GM19239 (cell line): ENCODE measurements at places on chromosomes 6 and 20.
A peak's percentile ranks its signal among the peaks of the same experiment; 100 is the strongest.

- DNase-seq: peak; percentile 38
Measured at GRCh38 chr20:52191916-52192718, 538 bp upstream of the ZFP64 start.

GRCh38 chr20:5674176-5674660 is 76.0 kb upstream of the SHLD1 start:
- DNase-seq: no peak

DNA sequence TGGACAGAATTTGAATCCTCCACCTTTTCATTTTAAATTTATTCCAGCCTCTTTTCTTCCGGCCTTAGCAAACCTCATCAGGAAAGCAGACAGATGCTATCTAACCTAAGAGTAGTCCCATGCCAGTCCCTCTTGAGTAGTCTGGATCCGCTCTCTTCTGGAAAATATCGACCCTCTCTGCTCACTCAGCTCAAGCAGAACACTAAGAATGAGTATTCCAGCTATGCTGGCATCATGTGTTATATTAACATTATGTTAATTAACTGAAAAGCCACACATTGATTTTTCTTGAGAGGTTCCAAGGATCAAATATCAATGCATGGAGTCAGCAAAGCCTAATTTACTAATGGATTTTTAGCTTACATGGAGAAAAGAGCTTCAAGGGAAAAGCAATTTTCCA is 161.4 kb downstream of the ID4 start:
- DNase-seq: no peak

GRCh38 chr20:49187330-49187850 is 744 bp downstream of the STAU1 start:
- no peak for DNase-seq

DNA sequence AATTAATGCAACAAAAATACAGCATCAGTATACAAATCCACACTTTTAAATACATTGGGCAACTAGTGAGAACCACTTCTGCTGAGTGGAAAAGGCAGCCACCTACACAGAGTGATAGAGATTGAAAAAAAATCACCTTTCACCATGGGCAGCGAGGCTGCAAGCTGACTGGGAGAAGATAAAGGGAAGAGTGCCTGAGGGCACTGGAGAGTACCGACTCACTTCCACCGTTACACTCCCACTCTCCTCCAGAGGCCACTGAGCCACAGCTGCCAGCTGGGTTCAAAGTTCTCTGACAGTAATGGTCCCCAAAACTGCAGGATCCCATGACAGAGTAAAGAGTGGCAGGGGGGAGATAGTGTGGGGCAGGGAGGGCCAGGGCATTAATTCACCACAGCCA is 24.1 kb downstream of the PXT1 start:
- no peak for DNase-seq

DNA sequence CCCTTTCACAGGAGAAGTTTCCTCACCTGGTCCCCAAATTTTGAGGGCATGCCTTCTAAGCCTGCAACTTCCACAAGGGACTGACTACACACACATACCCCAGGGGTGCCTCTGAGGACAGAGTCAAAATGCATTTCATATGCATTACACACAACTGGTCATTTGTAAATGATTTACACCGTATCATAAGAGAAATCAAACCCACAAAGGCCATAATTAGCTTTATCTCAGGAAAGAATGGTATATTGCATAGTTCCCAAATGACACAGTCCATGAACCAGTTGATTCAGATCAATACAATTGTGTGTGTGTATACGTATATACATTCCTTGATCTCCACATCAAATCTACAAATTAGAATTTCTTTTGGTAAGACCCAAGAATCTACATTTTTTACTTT is 203.3 kb upstream of the PRDM1 start:
- DNase-seq: no peak

GRCh38 chr6:104580452-104580851 is 279.3 kb downstream of the HACE1 start:
- no peak for DNase-seq

DNA sequence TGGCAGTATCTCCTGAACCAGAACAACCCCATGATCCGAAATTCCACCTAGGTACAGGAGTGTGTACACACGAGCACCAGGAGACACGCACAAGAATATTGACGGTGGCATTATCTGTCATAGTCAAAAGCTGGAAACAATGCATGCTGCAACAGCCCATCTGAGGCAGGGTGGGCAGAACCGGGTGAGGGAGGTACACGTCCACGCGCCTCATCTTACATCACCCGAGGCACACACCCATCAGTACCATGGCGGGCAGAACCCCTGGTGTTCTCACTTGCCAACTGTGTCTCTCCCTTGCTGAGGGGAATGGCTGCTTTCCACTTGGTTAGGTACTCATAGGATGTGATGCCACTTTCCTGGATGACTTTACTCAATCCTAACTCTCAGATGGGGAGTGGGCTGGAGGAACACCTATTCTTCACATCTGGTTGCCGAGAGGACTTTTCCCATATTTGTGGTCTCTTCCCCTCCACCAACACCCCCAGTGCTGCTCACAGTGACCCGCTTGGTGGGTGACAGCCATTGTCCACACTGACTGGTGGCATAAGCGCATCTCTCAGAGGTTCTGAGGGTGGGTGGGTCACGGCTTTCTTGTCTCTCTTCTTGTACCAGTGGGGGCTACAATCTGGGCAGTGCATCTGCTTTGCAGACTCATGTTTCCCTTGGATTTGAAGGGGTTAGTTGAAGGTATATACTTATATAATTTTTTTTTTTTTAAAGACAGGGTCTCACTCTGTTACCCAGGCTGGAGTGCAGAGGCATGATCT is 13.5 kb downstream of the PPP1R3G start:
- DNase-seq: no peak

DNA sequence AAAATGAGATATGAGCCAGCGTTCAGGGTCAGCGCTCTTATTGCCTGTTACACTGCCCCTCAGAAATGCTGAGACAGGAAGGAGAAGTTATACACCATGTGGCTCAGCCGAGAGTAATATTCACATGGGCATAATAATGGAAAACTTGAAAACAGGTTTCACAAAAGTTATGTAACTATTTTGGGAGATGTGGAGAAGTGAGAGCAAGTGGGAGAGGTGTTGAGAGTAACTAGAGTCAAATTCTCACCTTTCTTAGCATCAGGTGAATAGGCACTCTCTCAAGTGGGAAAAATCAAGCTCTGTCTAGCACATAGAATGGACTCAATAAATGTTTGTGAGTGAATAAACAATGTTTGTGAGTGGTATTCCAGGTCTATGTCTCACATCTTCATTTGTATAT is 94.5 kb downstream of the TBX18 start:
- no peak for DNase-seq

DNA sequence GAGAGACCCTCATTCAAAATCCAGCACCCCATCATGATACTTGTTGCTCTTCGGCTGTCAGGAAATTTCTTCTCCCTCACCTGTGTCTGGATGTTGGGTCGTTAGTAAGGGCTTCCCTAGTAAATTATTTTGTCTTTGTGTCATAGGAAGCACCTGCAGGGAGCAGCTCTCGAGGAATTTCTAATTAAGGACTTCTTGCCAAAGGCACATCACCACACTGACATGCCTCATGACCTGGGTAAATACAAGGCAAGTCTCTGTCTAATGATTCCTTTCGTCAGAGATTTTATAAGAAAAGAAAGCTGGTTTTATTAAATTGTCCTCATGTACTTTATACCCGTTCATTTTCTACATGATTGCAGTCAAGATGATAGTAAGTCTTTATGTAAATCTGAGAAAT is at the start of gene NOX3:
TSS of gene NOX3 (minus strand) at position 74 of the 400 bp plus-strand sequence. CDS start at position 35, 39 bp downstream.
- DNase-seq: no peak

DNA sequence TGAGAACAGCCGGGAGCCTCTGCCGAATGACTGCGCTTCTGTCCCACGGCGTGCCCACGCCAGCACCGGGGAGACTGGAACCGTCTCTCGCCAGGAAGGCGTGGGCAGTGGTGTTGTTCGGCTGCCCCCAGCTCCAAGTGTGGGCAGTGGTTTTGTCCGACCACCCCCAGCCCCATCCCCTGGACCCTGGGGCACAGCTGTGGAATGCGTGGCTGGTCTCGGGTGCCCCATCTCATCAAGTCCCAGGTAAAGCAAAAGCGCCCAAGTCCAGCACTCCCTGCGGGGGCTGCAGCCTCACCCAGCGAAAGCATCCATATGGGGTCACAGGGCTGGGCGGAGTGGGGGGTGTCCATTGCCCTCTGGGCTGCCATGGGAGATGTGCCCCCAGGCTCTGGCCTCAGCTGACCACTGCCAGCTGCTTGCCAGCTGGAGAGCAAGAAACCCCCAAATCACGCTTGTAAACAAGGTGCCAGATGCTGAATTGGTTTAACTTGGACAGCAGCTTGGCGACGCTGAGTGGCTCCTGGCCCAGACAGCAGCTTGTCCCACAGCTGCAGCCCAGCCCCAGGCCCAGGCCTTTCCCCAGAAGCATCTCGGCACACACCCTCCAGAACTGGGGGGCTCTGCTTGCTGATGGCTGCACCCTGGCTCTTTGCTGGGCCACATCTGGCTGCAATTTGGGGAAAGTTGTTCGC is 4.5 kb downstream of the CABLES2 start:
- no peak for DNase-seq

DNA sequence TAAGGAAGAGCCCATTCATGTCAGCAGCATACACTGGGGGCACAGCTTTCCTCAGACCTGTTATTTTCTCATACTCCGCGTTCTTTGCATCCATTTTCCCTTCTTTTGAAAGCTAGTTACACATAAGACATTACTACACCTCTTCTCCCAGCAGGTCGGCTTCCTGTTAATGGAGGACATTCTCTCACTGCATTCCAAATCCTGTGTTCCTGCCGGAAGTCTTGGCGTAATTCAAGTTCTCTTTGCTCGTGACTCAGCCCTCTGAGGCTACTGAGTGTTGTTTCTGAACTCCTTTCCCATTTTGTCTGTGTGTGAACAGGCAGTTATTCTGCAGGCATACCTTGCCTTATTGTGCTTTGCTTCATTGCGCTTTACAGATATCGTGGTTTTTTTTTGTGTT is 97.5 kb upstream of the ZBTB24 start:
- no peak for DNase-seq

DNA sequence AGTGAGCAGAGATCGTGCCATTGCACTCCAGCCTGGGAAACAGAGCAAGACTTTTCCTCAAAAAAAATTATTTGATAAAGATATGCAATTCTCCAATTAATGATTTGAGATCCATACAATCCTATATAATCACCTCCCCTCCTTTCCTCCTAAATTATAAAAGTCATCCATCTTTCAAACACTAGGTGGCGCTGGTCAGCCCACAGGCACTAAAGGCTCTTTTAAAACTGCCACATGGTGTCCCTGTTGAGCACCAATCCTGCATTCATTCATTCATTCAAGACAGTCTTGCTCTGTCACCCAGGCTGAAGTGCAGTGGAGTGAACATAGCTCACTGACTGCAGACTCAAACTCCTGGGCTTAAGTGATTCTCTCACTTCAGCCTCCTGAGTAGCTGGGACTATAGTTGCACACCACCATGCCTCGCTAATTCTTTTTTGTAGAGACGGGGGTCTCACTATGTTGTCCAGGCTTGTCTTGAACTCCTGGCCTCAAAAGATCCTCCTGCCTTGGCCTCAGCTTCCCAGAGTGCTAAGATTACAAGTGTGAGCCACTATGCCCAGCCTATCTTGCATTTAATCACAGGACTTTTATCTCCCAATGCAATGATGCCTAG is 58.7 kb upstream of the SLC2A12 start:
- DNase-seq: peak; percentile 56

- DNase-seq: no peak
Measured at GRCh38 chr20:34546751-34547181, 11.8 kb upstream of the MAP1LC3A start.

DNA sequence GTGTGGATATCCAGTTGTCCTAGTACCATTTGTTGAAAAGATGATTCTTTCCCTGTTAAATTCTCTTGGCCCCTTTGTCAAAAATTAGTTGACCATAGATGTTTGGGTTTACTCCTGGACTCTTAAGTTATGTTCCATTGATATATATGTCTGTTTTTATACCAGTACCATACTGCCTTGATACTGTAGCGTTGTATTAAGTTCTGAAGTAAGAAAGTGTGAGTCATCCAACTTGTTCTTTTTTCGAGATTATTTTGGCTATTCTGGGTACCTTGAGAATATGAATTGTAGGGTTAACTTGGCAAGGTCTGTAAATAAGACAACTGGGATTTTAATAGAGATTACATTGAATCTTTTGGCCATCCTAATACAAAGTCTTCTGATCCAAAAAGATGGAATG is 26.5 kb downstream of the PANK2 start:
- DNase-seq: no peak

GRCh38 chr6:97215157-97215769 is 67.8 kb downstream of the MMS22L start:
- DNase-seq: no peak

DNA sequence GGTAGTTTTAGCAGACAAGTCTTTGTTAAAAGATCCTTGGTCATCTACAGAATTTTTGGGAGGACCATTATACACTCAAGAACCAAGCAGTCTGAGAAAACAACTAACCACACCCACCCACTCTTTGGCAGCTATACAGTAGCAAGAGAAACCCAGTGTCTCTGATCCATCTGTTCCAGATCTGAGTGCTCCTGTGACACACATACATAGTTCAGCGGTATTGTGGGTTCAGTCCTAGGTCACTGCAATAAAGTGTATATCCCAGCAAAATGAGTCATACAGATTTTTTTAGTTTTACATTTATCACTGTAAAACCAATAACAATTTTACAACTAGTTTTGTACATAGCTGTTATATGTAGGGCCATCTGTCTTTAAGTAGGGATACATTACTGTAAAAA is 47.4 kb upstream of the PAK5 start:
- DNase-seq: no peak

DNA sequence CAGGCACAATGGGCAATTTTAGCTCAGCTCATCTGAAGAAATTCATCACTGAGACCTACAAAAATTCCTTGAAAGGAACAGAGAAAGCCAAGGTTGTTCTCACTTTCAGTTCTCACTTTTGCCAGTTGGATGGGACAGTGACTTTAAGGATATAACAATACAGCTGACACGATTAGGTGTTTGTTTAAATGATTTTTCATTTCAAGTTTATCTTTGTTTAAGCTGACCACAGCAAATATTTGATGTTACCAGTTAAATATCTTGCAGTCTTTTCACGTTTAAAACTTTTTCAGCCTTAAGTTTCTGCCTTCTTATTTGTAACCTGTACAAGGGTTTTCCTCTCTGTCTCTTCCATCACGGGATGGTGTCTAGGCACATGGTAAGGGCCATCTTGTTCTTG is 93.6 kb downstream of the PLCB1 start:
- DNase-seq: no peak

DNA sequence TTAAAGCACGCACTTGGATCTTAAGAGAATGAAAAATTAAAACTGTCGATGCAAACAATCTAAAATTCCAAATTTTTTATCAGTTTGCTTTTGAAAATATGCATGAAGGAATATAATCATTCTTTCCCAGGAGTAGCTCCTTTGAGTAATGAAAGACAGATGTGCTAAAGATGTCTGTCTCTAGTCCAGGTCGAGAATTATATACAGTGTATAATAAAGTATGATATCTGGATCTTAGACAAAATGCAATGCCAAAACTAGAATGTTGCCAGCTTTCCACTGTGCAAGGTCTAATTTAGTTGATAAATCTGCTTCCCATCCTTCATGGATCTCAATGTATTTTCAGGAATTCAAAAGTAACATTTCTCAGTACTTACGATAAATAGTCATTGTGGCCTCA is 65.1 kb upstream of the ADGRG6 start:
- DNase-seq: no peak

GRCh38 chr6:8821981-8822381 is 386.6 kb upstream of the SLC35B3 start:
- DNase-seq: no peak
